ENCODE measurements at places on chromosomes 4 and X. TPM values are rescaled to one million over a fixed set of nuclear protein-coding genes. Genes with fewer than 3 reads are reported as not detected.

NWD2 gene
- 0.33 TPM for total RNA-seq

TCEANC gene
- total RNA-seq, result 8.7 TPM

PTPN13 gene
- 12.8 TPM for total RNA-seq

SH3TC1 gene
- 24.4 TPM for total RNA-seq

ING2 gene
- 9.9 TPM for total RNA-seq

GRCh38 chr4:24765376-24765988 is 29.9 kb upstream of the SOD3 start:
- H3K4me3 ChIP-seq, result no peak overlapping the region
- peak overlapping the region; percentile 49 for H3K27ac ChIP-seq
- DNase-seq, result no peak

DNA sequence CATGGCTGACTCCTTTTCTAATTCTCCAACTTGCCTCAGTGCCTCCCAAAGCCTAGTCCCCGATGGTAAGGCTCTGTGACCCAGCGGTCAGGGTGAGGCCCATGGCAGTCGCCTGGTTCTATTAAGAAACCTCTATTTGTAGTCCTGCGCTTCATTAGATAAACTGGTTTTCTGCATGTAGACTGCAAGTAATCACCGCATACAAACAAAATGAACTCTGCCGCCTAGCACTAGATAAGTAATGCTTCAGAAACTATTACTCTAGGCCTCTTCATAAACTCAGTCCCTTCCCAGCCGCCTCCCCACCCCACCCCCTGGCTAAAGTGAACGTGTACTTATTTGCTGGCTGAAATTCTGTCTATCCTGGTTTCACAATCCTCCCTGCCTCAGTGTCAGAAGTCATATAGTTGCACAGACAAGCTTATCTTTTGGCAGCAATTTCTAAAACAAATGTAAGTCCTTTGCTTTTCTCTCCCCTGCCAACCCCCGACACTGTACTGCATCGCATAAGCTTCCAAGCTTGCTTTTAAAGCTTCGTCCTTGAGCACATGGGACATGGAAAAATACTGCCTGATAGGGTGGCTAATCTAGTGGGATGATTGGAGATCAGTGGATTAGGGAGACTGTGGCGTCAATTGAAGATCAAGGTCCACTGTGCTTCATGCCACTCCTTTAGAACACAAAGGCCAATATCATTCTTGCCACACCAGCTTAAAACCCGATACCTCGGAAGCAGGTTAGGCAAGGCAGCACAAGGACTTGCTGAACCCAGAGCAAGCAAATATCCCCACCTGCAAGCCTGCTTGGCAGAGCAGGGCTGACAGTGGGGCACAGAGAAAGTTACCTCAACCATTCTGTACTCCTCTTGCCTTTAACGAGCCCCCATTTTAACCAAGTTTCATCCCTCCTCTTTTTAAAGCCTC is 125.8 kb downstream of the IRF2 start:
- no peaks in the 10 kb centered on the region for H3K27me3 ChIP-seq
- H3K4me3 ChIP-seq, result no peak overlapping the region
- no peaks in the 10 kb centered on the region for H3K36me3 ChIP-seq
- no peaks in the 10 kb centered on the region for H3K4me1 ChIP-seq
- no peak for DNase-seq

Measured in sigmoid colon (tissue), 7 donors.